ENCODE measurements at places on chromosomes 4 and X.
A peak's percentile ranks its signal among the peaks of the same experiment; 100 is the strongest.

DNA sequence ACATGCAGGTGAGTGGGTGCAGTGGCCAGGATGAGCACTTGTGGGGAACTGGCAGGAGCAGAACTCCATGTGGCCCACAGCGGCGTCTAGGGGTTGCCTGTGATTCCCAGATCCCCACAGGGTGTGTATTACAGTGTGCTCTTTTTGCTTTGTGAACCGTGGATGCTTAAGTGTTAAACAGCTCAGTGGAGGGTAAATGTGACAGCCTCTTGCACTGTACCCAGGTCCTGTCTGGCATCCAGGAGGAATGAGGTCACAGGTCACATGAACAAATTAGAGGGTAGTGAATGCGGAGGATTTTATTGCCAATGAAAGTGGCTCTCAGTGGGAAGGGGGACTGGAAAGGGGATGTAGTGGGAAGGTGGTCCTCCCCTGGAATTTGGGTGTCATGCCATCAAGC lies 447.8 kb downstream of the SPRY1 start:
- DNase-seq: no peak

DNA sequence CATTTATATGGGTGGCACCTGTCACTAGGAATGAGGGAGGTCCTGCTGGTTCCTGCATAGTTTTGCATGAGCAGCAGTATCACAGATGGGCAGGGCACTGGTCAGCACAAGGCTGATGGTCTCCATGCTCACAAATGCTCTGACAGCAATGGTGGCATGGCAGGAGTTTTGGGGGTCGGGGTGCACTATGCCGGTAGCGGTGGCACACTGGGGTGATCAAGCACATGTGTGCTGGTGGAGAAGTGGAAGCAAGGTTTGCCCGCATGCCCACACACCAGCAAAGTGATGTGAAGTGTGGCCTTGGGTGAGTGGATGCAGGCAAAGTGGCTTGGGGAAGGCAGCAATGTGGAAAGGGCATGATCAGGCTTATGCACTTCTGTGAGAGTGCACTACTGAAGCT lies 60.5 kb upstream of the MAGEE1 start:
- no peak for DNase-seq

GRCh38 chr4:47913861-47914219 lies 543 bp downstream of the NFXL1 start:
- no peak for DNase-seq

DNA sequence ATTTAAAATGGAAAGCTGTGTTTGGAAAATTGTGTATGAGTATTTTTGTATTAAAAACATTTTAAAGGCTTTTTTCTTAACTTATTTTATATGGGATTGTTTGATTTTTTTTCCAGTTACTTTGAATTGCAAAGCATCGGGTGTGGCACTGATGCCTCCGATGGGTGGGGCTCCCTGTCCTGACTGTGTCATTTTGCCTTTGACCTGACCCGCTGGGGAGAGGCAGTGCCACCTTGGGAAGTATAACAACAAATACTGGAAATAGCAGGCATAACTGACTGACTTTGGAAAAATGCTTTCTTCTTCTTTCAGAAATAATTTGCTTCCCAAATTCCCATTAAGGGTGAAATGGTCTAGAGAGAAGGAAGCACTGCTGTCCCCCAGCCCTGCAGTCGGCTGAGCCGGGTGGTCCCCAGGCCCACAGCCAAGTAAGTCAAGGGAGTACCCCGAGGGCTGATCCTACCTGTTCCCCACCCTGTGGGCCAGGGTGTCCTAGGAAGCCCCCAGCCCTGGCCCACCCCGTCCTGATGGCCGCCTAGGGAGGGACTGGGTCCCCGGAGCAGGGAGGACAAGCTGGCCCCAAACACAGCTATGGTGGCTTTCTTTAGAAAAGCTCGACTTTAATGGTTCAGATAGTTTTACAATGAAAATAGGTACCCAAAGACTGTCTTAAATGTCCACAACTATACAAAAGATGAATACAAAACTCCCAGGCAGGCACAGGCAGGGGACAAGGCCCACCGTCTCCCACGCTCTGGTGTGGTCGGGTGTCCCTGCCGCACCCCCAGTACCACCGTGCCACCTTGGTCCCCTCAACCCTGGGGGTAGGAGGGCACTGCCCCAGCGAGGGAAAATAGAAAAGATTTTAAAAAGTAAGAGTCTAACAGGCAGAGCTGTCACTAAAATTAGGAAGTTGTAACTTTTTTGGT lies 26.4 kb downstream of the NELFA start:
- DNase-seq: no peak

GRCh38 chrX:43813319-43813718 lies 68.9 kb downstream of the MAOB start:
- no peak for DNase-seq

DNA sequence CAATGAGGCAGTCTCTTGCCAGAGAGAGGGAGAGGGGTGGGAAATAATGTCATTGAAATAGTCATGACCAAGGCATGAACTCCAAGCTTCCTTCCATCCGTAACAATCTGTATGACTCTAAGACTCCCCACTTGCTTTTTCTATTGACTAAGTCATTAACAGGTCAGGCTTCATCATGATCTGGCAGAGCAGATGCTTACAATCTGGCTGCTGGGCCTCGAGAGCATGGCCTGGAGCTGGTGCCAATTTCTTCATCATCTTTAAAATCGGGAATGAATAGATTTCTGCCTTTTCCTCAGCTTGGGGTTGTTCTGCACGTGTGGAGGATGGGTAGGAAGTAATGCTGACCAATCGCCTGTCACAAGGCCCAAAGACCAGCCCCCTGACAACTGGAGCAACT lies 280.6 kb upstream of the CLNK start:
- DNase-seq: no peak

GRCh38 chrX:21678048-21678612 lies 20.0 kb upstream of the KLHL34 start:
- no peak for DNase-seq

GRCh38 chr4:67198727-67199126 lies 346.6 kb downstream of the CENPC start:
- peak; percentile 31 for DNase-seq

GRCh38 chr4:86706923-86707597 lies 112.9 kb downstream of the PTPN13 start:
- no peak for DNase-seq

DNA sequence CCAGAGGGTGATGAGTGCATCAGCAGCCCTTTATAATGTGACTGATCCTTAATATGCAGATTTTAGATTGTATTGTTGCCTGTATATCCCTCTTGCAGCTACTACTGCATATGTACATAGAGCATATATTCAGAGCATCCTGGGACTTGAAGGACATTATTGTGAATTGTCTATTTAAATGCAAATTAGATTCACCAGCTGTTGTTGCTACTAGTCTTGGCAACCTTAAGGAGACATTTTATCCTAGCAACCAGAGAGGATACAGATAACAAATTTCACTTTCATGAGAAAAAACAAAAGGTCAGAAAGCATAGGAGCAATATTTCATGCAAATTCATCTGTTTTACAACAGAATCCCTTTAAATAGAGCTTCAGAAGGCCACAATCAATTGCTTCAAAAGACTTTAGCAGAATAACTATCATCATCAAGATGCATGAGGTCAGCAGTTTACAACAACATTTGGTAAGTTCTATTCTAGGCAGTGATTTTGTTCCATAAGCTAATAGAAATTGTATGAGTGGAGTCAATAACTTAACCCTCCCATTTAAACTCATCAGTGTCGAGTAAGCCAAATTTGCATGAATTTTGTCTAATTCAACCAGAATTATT lies 148.6 kb downstream of the GC start:
- peak; percentile 26 for DNase-seq

GRCh38 chr4:24777536-24778463 lies 17.6 kb upstream of the SOD3 start:
- DNase-seq: no peak

DNA sequence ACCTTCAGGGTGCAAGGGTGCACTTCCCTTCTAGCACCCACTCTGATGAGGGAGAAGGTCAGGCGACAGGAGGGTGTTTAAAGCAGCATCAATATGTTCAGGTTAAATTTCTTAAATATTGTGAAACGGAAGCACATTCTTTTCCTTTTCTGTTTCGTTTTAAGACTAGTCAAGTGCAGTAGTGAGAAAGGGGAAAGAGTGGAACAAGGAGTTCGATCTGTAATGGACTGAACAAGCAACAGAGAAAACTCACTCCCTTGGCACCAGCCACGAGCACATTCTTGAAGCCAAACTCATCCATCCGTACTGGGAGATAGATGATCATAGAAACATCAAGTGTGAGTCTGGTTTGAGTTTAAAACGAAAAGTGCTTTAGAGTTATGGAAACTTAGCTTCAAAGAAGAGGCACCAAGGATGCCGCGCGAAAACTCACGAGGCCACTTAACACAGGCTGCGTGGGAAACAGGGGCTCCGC lies 815 bp downstream of the FAM53A start:
- no peak for DNase-seq

DNA sequence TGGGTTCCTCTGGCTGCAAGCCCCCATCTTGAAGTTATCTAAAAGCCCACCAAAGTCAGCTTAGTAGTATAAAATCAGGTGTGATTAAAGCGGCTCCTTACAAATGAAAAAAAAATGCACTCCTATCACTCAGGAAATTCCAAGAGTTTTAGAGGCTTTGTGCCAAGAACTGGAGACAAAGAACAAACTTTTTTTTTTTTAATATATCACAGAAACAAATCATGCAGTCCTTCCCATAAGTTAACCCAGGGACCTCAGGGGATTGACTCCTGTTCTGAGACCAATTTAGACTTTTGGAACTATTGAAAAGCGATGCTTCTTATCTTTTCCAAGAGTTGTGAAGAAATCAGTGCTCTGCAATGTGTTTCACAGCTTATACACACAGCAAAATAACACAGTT lies 53.6 kb downstream of the HHIP start:
- no peak for DNase-seq

GRCh38 chrX:74249963-74250362 lies 54.0 kb upstream of the ZCCHC13 start:
- DNase-seq: no peak

- no peak for DNase-seq
These were observed 8.9 kb downstream of the ADD1 start for GRCh38 chr4:2852481-2852921.

DNA sequence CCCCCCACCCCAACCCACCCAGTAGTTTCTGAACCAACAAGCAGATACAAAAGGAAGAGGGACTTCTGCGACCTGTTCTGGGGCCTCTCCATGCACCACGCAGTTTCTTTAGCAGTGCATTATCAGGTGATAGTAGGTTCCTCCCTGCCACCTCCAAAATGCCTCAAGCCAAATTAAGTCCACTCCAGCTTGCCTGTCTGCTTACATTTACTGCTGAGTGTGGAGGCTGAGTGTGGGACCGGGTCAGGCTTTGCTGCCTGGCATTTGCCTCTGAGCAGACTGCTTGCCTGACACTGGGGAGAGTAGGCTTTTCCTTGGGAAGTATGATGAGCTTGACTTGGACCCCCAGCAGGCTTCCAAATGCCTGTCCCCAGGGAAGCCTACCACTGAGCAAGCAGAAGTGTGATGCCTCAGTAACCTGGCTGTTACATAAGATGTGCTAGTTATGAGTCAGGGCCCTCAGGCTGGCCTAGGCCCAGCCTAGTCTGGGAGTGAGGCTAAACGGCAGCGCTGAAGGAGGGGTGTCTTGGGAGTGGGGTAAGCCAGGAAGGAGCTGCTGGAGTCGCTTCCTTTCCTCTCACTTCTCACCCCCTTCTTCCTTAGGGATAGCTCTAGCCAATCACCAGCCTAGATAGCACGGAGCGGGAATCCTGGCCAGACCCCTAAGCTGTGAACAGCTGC lies 9.0 kb downstream of the TSC22D3 start:
- DNase-seq: no peak

- DNase-seq: no peak
These were observed 15.8 kb downstream of the ART3 start for GRCh38 chr4:76090241-76090691.

DNA sequence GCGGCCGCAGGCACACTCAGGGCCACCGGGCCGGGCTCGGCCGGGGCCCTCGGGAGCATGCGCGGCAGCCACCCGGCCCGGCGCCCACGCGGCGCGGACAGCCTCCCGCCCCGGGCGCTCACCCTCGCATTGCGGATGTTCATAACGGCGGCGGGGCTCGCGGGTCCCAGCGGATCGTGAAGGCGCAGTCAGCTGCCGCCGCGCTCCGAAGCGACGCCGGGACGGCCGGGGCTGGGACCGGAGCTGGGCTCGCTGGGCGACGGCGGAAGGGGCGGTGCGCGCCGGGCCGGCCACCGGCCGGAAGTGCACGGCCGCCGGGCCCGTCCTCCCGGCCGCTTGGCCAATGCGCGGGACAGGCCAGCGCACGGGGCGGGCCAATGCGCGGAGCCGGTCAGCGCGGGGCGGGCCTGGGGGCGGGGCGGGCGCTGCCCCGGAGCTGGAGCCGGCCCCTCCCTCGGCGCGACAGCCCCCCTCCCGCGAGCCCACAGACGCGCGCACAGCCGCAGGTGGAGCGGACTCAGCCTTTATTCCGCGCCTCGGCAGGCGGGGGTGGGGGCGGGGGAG lies at the start of gene NAA10:
Gene NAA10 (minus strand): TSS at position 276 of the 564 bp plus-strand sequence. CDS start 133 bp downstream, at position 143.
- DNase-seq: no peak
